ENCODE measurements at places on chromosomes 3 and 15.

DNA sequence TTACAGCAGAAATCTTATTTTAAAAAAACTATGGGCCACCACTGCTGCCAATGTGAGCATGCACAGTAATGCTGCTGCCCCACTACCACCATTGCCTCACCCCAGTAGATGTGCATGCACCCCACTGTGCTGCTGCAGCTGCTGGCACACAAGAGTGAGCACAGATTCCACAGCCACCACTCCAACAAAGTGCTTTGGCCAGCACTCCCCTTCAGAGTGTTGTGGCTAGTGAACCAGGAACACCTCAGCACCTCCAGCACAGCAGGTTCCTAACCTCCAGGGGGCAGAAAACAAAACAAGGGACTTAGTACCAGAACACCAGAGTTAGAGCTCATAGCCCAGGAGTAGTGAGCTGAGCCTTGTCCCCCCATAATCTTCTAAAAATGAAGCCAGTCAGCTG lies 629.6 kb downstream of the PYDC2 start:
- no peak for DNase-seq

DNA sequence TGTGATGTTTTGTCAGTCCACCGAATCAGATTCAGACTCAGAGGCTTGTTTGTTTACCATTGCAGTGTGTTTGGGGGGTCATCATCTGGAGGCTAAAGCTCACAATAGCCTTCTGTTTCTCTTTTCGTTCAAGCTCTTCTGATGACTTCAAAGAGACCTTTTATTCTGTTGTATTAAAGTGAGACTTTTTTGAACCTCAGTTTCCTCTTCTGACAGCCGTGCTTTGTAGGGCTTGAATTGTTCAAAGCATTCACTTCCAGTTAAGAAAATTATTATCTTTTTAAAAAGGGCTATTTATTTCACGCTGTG lies 1.3 kb downstream of the PXK start:
- DNase-seq, result no peak

- DNase-seq, result no peak
Observed at GRCh38 chr15:23797747-23798446, 110.8 kb upstream of the NDN start.

- no peak for DNase-seq
Observed at GRCh38 chr3:1135194-1135593, 42.4 kb downstream of the CNTN6 start.

DNA sequence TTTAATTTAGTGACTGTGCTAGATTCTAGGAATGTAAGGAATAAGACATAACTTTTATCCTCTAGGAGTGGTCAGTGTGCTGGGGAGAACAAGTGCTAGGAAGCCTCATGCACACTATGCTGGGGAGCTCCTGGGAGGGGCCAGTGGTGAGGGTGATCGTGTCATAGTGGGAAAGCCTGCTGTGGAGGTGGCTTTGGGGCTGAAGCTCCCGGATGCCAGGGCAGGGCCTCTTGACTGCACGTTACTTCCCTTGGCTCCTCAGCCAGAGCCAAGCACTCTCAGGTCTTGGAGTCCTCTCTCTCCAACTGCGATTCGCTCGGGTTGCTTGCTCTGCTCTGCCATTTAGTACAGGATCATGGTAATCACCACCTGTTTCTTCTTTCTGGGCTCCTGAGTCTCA lies 33.6 kb downstream of the SQOR start:
- no peak for DNase-seq

- DNase-seq, result no peak
Observed at GRCh38 chr3:9786825-9787669, 5.2 kb downstream of the TADA3 start.

- DNase-seq, result no peak
Observed at GRCh38 chr3:50112462-50112861, 23.7 kb downstream of the RBM5 start.

- DNase-seq, result no peak
Observed at GRCh38 chr3:107894998-107895397, 195.8 kb downstream of the CD47 start.

DNA sequence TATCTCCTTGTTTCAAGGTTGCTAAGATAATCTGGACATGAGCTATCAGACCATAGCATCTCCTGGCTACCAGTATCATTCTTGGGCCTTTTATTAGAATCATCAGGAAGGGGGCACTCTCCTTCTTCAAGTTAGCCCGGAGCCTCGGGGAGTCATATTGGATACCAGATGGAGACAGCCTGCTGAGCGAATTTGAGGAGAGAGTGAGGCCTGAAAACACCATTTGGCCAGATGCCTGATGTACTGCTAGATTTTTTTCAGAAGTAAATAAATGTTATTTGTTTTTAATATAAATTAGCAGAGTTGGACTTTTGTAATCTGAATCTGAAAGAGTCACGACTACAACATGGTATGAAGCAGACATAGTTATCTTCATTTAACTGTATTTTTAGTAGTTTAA lies 848.6 kb downstream of the IGSF11 start:
- DNase-seq, result no peak

- no peak for DNase-seq
Observed at GRCh38 chr15:60006203-60006862, 2.2 kb downstream of the FOXB1 start.

DNA sequence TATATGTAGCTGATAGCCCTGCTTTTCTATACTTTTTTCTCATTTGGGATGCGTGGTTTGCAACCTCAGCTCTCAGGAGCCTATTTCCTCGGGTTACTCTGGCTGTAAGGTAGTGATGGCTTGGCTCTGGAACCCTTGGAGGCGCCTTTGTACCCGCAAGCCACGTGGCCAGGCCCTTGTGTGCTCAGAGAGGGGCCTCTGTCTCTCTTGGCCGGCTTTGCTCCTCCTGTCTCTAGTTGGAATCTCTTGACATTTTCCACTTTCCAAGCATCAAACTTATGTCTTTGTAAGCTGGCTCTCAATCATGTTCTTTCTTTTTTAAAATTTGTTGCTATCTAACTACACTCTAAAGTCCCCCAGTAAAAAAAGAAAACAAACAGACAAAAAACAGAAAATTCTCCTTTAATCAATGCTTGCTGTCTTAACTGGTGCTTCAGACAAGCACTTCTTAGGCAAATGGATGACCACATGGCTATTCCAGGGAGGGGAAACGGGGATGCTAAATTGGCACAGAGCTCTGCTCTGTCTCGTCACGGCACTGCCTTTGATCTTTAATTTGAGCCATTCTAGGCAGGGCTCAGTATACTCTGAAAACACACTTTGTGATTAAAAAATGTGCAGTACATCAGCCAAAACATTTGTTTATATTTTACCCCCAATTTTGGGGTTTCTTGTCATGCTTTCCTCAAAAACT lies 180.4 kb upstream of the NR2E3 start:
- no peak for DNase-seq

- DNase-seq, result no peak
Observed at GRCh38 chr3:22565393-22565792, 637.7 kb upstream of the UBE2E2 start.

DNA sequence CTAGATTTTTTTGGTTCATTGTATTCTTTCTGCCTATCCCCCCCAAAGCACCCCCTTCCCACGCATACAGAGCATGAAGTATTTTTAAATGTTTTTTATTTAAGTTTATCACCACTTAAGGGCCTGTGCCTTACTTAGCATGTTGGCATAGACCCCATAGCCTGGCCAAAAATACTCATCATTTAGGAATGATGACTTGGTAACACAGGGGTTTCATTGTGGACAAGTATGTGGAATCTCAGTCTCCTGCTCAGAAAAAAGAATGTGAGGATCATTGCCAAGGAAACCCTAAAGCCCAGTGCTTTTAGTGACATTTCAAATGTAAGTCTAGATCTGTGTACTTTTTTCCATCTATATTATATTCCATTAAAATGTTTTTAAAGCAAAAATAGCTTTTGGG lies 146.3 kb downstream of the ALCAM start:
- DNase-seq, result no peak

DNA sequence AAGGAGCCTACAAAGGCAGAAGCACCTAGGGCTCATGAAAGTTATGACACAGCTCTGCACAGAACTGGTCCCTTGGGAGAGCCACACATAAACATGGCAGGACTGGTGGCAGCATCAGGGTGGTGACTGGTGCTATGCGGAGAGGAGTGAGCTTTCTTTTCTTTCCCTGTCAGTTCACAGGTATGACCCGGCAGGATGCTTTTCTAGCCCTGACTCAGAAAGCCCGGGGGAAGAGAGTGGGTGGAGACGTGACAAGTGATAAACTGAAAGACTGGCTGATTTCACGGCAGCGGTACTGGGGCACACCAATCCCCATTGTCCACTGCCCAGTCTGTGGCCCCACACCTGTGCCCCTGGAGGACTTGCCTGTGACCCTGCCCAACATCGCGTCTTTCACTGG lies 103.0 kb downstream of the LARS2 start:
- DNase-seq, result no peak

GRCh38 chr15:90225504-90226234 lies 8.1 kb downstream of the CIB1 start:
- no peak for DNase-seq

- DNase-seq, result no peak
Observed at GRCh38 chr3:127525373-127525772, 65.2 kb downstream of the TPRA1 start.

GRCh38 chr3:45647148-45647619 lies 42.0 kb upstream of the SACM1L start:
- peak; percentile 36 for DNase-seq

GRCh38 chr3:133408366-133408765 lies 8.5 kb downstream of the BFSP2 start:
- no peak for DNase-seq

DNA sequence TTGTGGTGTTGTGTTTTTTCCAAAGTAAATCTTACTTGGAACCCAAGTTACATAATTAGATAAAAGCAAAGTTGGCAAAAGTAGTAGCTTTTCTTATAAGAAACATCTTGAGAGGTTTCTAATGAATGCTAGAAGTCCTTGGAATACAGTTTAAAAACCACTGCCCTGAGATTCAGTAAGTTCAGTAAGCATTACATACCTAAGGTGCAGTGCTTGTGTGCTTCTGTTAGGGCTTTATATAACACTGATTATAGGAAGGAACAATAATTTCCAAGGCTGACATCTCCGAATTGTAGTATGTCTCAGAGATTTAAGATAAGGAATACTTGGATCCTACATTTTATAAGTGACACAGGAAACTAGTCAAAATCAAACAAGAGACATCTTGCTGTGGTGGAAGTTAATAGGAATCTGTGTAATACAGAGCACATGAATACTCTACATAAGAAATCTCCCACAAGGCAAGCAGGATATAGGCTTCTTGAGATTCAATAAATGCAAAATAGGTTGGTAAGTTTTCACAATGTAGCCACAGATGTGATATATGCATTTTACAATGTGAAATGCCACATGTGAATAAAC lies 268.2 kb downstream of the LSAMP start:
- DNase-seq, result no peak

DNA sequence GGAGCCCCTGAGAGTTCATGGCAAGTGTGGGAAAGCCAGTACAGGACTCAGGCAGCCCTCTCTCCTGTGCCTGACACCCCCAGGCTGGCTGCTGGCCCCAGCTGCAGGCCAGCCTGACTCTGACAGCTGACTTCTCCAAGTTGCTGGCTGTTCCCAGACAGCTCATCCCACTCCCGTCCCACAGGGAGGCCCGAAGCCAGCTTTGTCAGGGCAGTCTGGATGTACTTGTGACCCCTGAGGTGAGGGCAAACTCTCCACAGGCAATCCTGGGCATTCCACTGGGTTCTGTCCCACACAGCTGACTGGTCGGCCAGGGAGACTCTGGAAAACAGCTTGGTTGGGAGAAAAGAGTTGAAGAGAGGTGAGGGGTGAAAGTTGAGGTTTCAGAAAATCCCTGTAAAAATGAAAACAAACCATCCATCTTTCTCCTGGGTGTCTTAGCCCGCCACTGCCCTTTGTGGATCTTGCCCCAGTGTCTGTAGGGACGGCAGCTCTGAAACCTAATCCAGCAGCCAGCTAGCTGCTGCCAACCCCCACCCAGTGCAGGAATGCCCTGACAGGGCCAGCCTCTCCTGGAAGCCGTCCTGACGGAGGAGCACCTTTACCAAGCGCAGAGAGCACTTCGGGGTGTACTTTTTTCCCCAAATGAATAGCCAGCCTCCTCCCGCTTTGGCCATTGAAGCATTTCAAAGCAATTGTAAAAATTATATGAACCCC lies 87.9 kb downstream of the DNAJB8 start:
- DNase-seq, result peak; percentile 89

GRCh38 chr15:66114863-66115425 lies 138.6 kb downstream of the MEGF11 start:
- DNase-seq, result no peak

- no peak for DNase-seq
Observed at GRCh38 chr15:74399100-74399499, 31.7 kb upstream of the CYP11A1 start.

GRCh38 chr3:65787340-65787739 lies 251.4 kb downstream of the MAGI1 start:
- no peak for DNase-seq

DNA sequence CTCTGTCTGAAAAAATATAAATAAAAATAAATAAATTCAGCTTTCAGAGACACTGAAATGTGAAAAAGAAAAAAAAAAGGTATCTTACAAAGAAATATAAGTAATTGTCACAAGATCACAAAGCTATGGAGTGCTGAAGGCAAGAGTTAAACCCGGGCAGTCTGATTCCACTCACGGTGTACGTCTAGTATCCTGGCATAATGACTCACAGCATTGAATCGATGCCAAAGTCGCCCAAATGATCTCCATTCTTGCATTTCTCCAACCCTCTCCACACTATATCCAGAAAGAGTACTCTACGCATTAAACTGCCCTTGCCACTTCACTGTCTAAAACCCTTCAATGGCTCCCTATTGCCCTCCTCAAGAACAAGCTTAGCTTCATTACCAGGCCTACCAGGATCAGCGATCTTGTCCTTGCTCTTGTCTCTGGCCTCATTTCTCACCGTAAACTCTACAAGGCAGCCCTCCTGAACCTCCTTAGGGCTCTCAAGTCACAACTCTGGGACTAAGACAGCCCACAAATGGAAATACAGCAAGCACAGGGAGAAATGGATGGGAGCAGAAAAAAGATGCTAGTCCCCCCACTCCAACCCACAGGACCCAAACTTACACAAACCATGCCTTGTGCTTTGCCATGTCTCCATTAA lies 7.7 kb downstream of the SUCLG2 start:
- DNase-seq, result no peak

- DNase-seq, result no peak
Observed at GRCh38 chr15:101013201-101013550, 94.0 kb downstream of the LRRK1 start.

- DNase-seq, result no peak
Observed at GRCh38 chr15:43212299-43212698, 8.5 kb downstream of the EPB42 start.

DNA sequence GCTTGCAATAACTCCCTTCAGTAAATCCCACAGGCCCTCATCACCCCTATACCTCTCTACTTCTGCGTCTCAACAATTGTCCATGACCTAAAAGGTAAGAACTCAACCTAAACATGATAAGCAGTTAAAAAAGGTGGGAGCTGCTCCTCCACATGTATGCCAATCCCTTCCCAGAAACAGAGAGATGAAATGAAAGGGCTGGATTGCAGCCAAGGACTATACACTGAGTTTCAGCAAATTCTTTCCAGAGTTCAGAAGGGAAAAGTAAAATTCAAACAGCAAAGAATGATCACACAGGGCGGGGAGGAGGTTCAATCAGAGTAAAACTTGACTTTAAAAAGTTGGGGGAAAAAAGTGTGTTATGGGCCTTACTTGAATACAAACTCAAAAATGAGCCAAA lies 27.5 kb downstream of the PLOD2 start:
- no peak for DNase-seq

GRCh38 chr3:183911087-183911486 lies 26.4 kb upstream of the PARL start:
- no peak for DNase-seq
